ENCODE measurements at places on chromosomes 7 and 10. TPM values are rescaled to one million over a fixed set of nuclear protein-coding genes. Genes with fewer than 3 reads are reported as not detected.

DNA sequence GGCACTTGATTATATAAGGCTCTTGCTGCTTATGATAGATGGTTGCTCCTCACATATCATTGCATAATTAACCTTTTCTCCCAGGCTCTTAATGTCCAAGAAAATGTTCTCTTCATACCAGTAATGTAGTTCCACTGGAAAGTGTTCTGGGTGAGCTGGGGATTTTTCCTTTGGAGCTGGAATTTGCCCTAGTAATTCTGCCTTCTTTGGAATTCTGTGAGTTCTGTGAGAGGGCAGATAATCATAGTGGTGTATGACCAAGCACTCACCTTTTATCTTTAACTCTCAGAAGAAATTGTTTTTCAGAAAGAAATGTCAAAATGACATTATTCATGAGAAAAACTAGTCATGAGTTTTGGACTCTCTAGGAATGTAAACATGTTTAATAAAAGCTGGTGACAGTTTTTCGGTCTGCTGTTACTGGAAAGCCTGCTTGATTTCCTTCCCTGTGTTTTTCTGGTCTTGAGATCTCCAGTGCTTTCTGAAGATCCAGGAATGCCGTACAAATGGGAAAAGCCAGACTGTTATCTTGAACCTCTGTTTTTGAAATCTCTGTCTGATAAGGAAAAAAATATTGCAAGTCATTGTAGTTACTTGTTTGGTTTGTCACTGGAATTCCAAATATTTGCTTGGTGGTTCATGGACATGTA lies 148.3 kb upstream of the PRPS1L1 start:
- ATAC-seq, result no peak
- no peak overlapping the region for H3K27ac ChIP-seq
- H3K36me3 ChIP-seq, result no peaks in the 10 kb centered on the region
- H3K27me3 ChIP-seq, result peaks cover 10% of the 10 kb centered on the region
- no peaks in the 10 kb centered on the region for H3K4me1 ChIP-seq
- H3K4me3 ChIP-seq, result no peak overlapping the region

The DPYSL4 gene
- 23.5 TPM for total RNA-seq

DNA sequence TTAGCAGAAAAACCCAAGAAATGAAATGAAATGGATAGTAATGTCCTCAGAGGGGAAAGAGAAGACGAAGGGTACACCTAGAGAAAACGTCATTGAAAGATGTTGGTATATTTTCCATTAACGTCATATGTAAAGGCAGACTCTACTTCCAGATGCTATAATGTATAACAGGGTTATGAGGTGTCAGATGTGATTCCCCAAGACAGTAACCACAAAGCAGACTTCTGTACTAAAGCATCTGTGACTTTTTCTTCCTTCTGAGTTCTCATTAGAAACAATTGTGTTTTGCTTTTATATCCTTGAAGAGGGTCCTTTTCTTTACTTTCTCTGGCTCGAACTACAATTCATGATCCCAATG lies 37.4 kb downstream of the LRRC72 start:
- peak; percentile 60 for ATAC-seq
- peak overlapping the region; percentile 53 for H3K27ac ChIP-seq
- H3K4me1 ChIP-seq, result peaks cover 15% of the 10 kb centered on the region
- H3K36me3 ChIP-seq, result no peaks in the 10 kb centered on the region
- no peak overlapping the region for H3K4me3 ChIP-seq

- no peaks in the 10 kb centered on the region for H3K27me3 ChIP-seq
- H3K27ac ChIP-seq, result no peak overlapping the region
- ATAC-seq, result no peak
- H3K4me1 ChIP-seq, result no peaks in the 10 kb centered on the region
- no peaks in the 10 kb centered on the region for H3K36me3 ChIP-seq
Measured at GRCh38 chr7:16098058-16098457, 323.3 kb downstream of the CRPPA start.

DNA sequence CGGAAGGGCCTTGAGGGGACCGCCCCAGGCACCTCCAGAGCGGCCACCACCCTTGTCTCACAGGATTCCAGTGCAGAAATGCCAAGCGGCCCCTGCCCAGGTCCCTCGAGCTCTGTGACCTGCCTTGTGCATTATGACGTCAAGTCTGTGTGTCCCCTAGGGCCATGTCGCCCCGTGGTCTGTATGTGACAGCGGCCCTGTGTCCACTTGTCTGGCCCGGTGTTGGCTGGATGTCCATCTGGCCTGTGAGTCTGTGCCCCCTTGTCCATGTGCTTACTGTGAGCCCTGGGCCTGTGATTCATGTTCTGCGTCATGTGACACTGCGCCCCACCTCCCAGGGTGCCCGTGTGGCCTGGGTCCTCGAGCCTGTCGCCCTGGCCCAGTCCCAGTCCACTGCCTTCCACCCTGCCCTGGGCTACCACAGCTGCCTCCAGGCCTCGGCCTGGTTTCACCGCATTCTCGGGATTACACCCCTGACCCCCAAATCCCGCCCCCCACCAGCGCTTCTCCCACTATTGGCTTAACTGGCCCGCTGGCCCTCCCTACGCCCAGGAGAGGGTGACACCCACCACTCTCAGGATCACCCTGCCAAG lies 66.6 kb upstream of the ZNF722 start:
- H3K27ac ChIP-seq, result no peak overlapping the region
- H3K36me3 ChIP-seq, result no peaks in the 10 kb centered on the region
- no peaks in the 10 kb centered on the region for H3K4me1 ChIP-seq
- no peaks in the 10 kb centered on the region for H3K27me3 ChIP-seq
- no peak for ATAC-seq

The JCAD gene
- 0.58 TPM for total RNA-seq

GRCh38 chr7:55494951-55495350 lies 77.4 kb downstream of the VOPP1 start:
- no peak for ATAC-seq
- peaks cover 28% of the 10 kb centered on the region for H3K4me1 ChIP-seq
- H3K27ac ChIP-seq, result peak overlapping the region; percentile 29
- peaks cover 76% of the 10 kb centered on the region for H3K36me3 ChIP-seq
- H3K4me3 ChIP-seq, result no peak overlapping the region
- H3K27me3 ChIP-seq, result no peaks in the 10 kb centered on the region

- H3K36me3 ChIP-seq, result peaks cover 18% of the 10 kb centered on the region
- H3K4me3 ChIP-seq, result no peak overlapping the region
- H3K27ac ChIP-seq, result no peak overlapping the region
Measured at GRCh38 chr10:103125323-103126267, 67.5 kb downstream of the NT5C2 start.

GRCh38 chr7:111301891-111302290 lies 211.0 kb downstream of the LRRN3 start:
- no peaks in the 10 kb centered on the region for H3K36me3 ChIP-seq
- no peak overlapping the region for H3K27ac ChIP-seq
- no peak overlapping the region for H3K4me3 ChIP-seq
- no peaks in the 10 kb centered on the region for H3K4me1 ChIP-seq
- ATAC-seq, result no peak

The TMEM120A gene
- total RNA-seq, result 30.5 TPM

DNA sequence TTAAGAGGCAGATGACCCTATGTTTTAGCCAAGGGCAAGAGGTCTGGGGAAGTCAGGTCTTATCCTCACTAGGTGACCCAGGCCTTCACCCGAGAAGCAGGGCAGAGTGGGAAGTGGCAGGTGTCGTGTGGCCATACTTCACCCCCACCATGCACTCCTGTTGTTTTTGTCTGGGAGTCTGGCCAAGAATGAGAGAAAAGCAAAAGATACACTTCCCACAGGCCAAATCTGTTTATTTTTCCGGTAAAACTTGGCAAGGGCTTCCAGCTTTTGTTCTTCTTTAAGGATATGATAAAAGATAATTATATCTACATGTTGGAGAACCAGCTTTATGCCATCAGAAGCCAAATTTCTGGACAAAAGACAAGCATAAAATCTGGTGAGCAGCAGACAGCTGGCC lies 137.4 kb upstream of the CDC14C start:
- no peaks in the 10 kb centered on the region for H3K27me3 ChIP-seq
- no peak for ATAC-seq
- no peaks in the 10 kb centered on the region for H3K4me1 ChIP-seq
- no peaks in the 10 kb centered on the region for H3K36me3 ChIP-seq

The CUZD1 gene
- 2.6 TPM for total RNA-seq

DNA sequence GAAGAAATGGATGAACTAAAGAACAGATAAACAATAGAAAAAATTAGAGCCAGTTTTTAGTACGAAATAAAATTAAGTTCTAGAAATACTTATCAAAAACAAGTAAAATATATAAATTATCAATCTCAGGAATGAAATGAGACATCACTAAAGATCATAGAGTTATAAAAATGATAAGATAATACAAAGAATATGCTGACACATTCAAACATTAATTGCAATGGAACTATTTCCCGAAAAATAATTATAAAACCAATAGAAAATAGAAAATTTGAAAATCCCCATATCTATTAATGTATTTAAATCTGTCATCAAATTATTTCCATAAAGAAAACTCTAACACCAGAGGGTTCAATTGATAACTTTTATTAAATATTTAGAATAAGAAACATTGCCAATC lies 458.1 kb upstream of the MBL2 start:
- H3K27ac ChIP-seq, result no peak overlapping the region
- H3K4me3 ChIP-seq, result no peak overlapping the region
- ATAC-seq, result no peak
- H3K4me1 ChIP-seq, result no peaks in the 10 kb centered on the region
- H3K36me3 ChIP-seq, result no peaks in the 10 kb centered on the region

DNA sequence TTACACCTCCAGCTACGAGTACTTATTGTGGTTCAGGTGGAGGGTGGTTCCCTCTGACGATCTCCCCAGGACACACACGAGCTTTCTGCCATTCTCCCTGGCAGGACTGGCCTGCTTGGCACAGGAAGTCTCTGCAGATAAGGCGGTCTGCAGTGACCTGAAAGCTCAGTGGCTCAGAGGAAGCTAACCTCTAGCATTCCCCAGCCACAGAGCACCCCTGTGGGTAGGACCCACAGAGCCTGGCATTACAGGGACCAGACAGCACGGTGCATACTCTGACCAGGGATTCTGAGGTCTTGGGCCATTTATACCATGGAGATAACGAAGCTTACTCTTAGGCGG lies 1.9 kb upstream of the GPR146 start:
- H3K27ac ChIP-seq, result no peak overlapping the region
- no peak overlapping the region for H3K4me3 ChIP-seq
- no peak for ATAC-seq

The SLC26A3 gene
- total RNA-seq, result not detected

DNA sequence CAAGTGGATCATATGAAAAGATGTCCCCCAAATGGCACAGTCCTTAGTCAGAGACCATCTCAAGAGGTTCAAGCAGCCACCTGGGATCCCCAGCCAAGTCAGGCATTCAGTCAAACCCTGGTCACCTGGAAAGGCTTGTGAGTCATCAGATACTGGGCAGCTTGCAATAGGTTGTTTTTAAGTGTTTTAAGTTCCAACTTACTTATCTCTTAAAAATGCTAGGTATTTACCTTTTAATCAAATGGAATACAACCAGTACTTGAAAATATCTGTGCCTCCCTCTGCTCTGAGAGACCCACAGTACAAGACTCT lies 262.2 kb downstream of the WDR11 start:
- no peak overlapping the region for H3K27ac ChIP-seq
- H3K4me1 ChIP-seq, result no peaks in the 10 kb centered on the region
- no peak overlapping the region for H3K4me3 ChIP-seq
- H3K36me3 ChIP-seq, result no peaks in the 10 kb centered on the region
